ENCODE measurements at places on chromosomes 5 and 9. TPM values are rescaled to one million over a fixed set of nuclear protein-coding genes. Genes with fewer than 3 reads are reported as not detected.

The RETREG1 gene
- total RNA-seq: 3.4 TPM

The IL5 gene
- total RNA-seq: not detected

The SLC36A3 gene
- total RNA-seq: not detected

DNA sequence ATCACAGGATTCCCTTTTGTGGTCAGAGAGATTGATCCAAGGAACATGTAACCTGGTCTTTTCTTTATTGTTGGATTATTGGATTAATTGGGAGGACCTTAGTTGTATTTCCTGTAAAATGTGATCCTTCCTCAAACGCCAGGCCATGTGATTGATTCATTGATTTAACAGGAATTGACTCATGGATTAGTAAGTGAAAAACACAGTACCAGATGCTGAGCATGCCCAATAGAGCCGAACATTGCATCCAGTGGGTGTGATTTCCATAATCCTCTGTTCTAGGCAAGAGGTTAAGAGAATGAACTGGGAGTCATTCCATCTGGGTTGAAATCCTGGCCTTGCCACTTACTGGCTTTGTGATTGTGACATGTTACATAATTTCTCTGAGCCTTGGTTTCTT, 522.3 kb downstream of the MAT2B start:
- DNase-seq: no peak

GRCh38 chr5:68289498-68289897, 73.9 kb downstream of the PIK3R1 start:
- no peak for DNase-seq
